ENCODE measurements at places on chromosomes 6 and 20.

GRCh38 chr6:3707024-3707423 lies 44.5 kb downstream of the PXDC1 start:
- DNase-seq = no peak

GRCh38 chr6:36280983-36281382 lies 11.1 kb downstream of the PNPLA1 start:
- no peak for DNase-seq

- no peak for DNase-seq
Measured at GRCh38 chr6:25637960-25638434, 14.0 kb upstream of the SCGN start.

- DNase-seq = no peak
Measured at GRCh38 chr6:107237992-107238660, 122.8 kb upstream of the BEND3 start.

DNA sequence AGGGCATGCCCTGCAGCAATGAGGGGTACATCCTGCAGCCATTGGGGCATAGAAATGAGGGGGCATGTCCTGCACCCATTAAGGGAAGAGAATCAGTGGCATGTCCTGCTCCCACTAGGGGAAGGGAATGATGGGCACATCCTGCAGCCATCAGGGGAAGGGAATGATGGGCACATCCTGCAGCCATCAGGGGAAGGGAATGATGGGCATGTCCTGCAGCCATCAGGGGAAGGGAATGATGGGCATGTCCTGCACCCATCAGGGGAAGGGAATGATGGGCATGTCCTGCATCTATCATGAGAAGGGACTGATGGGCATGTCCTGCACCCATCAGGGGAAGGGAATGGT lies 49.7 kb downstream of the PSMB1 start:
- DNase-seq = no peak

GRCh38 chr6:55069132-55069781 lies 105.1 kb upstream of the HCRTR2 start:
- no peak for DNase-seq

Data from stimulated activated CD4-positive, alpha-beta T cell treated with anti-CD3 and anti-CD28 coated beads, Interleukin-12 subunit alpha, Interleukin-12 subunit beta, amount 100 ng/mL, for 24 hours (primary cell).